ENCODE measurements at places on chromosomes 4 and X.

- DNase-seq, result peak; percentile 14
Measured at GRCh38 chrX:39726771-39727170, 371.0 kb downstream of the BCOR start.

GRCh38 chr4:148530114-148530513 lies 87.9 kb upstream of the NR3C2 start:
- peak; percentile 45 for DNase-seq

DNA sequence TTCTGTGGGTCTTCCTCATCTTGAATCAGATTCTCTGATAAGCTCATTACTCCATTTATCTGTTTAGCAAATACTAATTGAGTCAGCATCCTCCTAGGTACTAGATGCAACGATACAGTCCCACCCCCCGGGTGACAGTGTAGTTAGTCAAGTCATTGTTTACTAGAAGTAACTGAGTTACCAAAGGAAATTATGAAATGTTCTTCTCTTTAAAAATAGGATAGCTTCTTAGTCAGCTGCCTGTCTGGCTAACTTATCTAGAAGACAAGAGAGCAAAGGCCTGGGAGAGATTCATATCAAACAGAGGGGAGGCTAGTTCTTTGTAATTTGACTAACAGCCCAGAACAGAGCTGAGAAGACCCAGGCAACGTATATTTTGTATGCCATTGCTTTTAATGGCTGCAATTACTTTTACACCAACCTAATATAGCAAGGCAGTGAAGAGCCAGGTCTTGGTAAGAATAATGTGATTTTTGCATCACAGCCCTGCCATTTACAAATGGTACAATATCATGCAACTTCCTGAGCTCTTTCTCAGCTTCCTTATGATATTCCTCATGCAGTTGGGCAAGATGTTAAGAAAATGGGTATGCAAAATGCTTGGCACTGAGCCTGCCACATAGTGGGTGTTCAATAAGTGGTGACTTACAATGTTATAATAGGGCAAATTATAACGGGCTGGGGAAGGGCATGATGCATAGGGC lies 149.9 kb downstream of the CHIC2 start:
- DNase-seq, result peak; percentile 99

- DNase-seq, result no peak
Measured at GRCh38 chr4:7663075-7663541, 228.4 kb upstream of the PSAPL1 start.

DNA sequence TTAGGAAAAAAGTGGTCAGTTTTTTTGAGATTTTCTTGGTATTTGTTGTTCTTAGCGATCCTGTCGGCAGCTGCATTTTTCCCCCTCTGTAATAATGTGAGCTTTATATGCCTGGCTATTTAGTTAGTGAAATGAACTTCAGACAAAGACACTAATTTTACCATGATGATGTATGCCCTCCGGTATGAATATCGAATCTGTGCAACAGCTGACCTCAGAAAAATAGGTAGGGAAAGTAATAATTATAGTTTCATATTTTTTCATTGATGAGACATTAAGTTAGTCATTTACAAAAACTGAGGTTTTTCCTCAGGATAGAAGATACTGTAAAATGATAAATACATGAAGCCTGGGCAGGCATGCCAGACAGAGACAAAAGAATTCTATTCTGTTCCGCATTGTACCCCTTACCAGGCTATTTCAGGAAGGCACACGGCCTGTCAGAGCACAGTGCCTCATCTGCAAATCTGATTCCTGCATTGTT lies 155.8 kb downstream of the SHROOM3 start:
- DNase-seq, result no peak

DNA sequence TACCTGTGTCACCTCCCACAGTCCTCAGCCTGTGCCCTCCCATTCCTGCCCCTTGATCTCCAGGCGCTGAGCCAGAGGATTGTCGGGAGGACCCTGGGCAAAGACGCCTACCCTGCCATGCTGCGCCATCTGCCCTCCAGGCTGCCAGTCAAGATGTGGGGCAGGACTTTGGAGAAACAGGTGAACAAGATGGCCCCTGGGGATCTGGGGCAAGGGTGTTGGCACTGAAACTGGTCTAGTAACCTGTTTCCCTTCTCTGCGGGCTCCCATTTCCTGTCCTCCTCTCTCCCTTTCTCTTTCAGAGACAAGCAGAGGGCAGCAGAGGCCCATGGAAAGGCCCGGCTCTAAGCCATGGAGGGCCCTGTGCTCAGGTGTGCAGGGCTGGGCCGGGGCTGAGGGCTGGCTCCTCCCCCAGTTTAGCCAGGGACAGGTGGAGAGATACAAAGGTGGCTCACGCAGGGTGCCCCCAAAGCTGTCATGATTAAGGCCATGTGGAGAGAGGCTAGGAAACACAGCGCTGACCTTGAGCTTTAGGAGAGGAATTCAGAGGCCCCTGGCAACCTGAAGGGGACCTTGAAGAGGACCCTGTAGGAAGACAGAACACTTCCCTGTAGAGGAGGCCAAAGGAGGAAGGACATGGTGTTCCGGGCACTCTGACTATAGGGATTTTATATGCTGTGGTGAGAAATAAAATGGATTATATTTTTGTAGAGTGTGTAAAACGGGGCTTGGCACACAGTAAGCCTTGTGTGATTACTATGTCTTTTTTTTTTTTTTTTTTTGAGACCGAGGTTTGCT lies at the start of gene GLOD5:
TSS of gene GLOD5 (plus strand) at position 74 of the 798 bp plus-strand sequence. CDS start at position 118, 44 bp downstream.
- DNase-seq, result peak; percentile 80

GRCh38 chrX:86711531-86712180 lies 563.4 kb downstream of the DACH2 start:
- DNase-seq, result no peak

GRCh38 chr4:30836231-30836630 lies 116.1 kb downstream of the PCDH7 start:
- no peak for DNase-seq

- DNase-seq, result no peak
Measured at GRCh38 chr4:8209181-8209874, 10.2 kb downstream of the SH3TC1 start.

GRCh38 chr4:73098713-73099112 lies 29.2 kb upstream of the COX18 start:
- DNase-seq, result no peak

Measured in epithelial cell of esophagus (primary cell).